ENCODE measurements at places on chromosomes 6 and 20.
A peak's percentile ranks its signal among the peaks of the same experiment; 100 is the strongest.

DNA sequence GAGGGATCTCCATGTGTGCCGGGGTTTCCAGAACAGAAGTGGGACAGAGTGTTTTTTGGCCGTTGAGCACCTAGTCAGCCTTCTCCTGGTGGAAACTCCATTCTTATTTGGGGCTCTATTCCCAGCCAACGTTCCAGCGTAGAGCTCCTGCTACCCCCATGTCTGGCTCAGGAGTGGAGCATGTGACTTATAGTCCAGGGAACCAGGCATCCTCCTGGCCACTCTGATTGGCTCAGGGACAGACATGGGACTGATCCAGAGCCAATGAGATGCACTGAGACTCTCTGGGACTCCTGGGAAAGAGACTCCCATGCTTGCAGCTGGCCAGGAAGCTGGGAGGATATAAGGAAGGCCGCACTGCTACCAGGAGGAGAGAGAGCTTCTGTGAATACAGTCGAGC, 87.1 kb downstream of the SULF2 start:
- DNase-seq = no peak

- no peak for DNase-seq
Observed at GRCh38 chr6:37123957-37124729, 45.8 kb upstream of the PIM1 start.

- peak; percentile 48 for DNase-seq
Observed at GRCh38 chr20:47521059-47521808, 19.5 kb downstream of the NCOA3 start.

DNA sequence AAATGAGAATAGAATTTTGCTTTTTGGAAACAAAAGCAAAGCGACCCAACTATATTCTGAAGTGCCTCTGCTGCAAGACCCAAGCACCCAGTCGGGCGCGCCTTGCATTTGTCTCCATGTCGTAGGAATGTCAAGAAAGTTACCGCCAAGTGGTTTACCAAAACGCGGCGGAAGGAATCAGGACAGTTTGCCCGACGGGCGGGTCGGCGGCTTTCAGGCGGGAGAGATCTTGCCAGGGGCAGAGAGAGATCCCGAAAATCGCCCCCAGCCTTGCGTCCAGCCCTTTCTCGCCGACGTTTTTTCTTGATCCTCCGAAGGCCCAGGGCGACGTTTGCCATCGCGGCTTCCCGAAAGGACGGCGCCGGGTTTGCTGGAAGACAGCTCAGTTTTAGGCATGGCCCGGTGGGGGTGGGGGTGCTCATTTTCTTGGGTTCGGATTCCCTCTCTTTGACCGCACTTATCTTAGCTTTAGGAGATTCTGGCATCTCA, 4.0 kb upstream of the LIN28B start:
- no peak for DNase-seq

GRCh38 chr6:137496368-137496767, 2.2 kb upstream of the OLIG3 start:
- DNase-seq = no peak

DNA sequence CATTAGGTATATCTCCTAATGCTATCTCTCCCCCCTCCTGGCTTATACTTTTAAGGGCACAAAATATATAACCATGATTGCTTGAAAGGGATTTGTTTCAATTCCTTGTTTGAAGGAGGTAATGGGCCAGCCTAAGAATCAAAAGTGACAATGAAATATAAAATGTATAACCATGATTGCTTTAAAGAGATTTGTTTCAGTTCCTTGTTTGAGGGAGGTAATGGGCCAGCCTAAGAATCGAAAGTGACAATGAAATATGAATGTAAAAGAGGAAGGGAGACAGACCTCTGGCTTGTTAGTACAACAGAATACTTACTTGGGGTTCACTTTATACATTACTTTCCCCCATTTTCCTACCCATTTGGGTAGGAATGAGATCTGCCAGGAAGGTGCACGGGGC, 55.5 kb downstream of the FOXC1 start:
- DNase-seq = peak; percentile 55

DNA sequence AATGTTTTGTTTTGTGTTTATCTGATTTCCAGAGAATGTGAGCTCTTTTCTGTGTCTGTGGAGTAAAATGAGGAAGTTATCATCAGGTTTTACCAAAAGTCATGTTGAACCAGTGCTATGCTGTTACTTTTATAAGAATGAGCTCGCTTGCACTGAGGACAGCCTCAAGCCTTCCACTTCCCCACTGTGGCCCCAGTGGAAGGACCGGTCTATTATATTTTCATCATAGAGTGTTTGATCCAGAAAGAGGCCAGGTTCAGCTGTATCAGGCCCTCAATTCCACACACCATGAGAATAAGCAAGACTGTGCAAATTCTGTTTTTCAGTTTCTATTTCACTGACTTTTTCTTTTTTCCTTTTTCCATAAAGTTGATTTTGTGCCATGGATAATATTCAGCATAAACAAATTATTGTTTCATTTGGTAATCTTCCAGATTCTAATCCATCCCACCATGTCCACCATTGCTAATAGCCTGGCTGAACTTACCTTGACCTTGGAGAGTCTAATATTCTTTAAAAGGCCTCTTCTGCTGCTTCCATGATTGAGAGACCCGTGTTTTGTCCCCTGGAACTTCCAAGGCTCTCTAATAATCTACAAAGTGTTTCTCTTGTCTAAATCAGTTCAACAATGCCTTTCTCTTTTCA, 286.2 kb downstream of the THBS2 start:
- DNase-seq = no peak

GRCh38 chr20:57548177-57549058, 12.5 kb upstream of the PCK1 start:
- DNase-seq = no peak

DNA sequence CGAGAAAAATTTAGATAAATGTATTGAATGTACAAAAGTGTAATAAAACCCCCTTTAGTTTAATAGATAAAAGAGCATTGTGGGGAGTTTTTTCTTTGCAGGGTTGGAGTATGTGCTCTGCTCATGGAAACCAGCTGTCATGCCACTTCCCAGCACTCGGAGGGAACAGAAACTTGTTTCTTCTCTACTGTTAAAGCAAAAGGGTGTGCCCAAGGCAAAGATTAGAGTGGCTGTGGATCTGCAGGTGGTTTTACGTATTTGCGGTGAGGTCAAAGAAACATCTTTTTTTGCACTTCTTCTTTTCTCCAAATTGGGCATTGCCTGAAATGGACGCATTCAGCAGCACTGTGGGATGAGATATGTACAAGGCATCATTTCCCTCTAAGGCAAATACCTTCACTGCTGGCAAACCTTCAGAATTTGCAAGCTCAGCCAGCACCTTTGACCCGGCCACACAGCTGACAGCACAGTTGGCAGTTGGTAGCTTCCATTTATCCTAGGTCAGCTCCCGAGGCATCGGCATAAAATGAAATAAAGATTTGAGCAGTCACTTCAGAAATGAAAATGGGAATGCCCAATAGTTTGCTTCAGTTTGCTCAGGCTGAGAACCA, 178.4 kb upstream of the EYA4 start:
- DNase-seq = no peak

- no peak for DNase-seq
Observed at GRCh38 chr6:46690911-46691451, 3.3 kb downstream of the TDRD6 start.

Measured in NAMALWA (cell line).